Stimulated activated CD4-positive, alpha-beta T cell treated with anti-CD3 and anti-CD28 coated beads, TNF-alpha, amount 100 ng/mL, for 1 hour (primary cell): ENCODE measurements at places on chromosomes 6 and 20.

DNA sequence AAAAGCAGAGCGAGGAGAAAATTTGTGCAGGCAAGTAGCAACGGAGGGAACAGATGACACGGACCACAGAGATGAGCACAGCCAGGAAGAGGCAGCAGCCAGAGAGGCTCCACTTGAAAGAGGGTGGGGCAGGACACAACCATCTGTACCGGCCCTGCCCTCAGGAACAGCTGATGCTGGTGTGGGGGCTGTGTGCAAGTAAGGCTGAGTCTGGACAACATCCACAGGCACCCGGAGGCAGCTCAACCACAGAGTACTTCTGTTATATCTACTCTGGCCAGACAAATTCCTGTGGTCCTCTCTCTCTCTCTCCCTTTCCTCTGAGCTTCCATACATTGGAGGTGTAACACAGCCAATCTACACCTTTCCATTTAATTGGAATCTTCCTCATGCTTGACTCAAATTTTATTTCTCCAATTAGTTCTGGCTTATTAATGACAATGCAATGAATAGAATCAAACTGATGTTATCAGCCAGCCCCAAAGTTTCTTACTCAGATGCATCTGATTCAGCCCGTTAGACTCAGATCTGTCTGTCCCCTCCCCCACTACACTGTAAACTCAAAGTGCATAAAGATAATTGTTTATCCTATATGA, 24.9 kb downstream of the KIF13A start:
- DNase-seq: no peak

DNA sequence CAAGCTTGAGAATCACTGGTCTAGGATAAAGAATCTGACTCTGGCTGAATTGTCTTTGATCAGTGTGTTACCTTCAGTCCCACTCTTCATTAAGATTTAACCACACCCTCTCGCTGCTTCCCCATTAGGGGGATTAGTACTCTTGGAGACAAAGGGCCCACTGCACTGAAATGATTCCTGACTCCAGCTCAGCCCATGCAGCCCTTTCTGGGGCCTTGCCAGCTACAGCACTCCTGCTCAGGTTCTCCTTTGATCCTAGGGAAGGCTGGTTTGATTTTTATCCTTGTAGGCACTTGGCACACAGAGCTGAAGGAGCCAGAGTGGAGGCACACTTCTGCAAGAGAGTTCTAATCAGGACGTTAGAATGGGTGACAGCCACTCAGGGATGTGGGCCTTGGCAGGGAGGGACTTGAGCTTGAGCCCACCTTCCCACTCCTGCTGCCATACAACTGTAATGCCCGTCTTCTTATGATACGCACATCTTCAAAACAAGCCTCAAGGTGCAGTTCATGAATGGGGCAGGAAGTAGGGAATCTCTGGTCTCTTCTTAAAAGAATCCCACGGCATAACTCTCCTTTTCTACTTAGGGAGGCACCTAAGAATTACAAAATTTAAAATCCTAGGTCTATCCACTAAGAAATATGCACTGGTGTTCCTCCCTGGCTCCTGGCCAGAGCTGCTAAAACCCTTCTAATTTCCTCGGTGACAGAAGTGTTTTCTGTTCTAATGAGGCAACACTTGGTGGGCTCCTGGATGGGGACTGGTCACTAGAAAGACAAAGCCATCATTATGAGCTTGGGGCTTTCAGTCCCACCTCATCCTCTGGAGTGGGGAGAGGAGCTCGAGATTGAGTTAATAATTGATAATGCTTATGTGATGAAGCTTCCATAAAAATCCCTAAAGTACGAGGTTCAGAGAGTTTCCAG, 1.5 kb upstream of the SLA2 start:
- no peak for DNase-seq

GRCh38 chr6:7731294-7731693, 5.4 kb downstream of the BMP6 start:
- no peak for DNase-seq

DNA sequence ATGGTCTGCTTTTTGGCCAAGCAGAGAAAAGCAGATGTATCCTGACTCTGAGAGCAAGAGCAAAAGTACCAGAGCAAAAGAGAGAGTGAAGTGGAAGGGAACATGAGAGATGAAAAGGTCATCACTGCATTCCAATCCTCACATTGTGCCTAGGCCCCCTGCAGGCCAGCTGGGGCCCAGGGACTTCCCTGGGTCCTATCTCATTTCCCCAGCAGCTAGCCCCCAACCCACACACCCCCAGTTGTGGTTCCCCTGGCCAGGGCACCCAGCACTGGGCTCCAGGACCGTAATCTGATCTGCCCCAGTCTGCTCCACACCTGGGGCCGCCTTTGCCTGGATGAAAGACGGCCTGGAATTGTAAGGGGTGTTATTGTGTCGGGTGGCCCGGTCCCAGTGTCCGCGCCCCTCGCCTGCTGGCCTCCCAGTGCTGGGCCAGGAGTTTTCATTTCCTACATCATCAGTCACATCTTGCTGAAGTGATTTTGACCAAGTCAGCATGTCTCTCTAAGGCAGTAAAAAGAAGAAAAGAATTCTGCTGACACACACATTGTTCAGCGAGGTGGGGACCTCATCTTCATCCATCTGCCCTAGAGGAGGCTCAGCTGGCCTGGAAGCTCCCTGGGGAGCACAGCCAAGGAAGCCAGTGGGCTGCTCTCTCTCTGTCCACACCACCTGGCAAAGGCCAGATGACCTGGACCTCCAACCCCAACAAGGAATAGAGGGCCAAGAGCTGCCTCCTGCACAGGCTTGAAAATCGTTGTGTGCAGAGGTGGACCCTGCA, 4.0 kb upstream of the BMP7 start:
- DNase-seq: no peak

DNA sequence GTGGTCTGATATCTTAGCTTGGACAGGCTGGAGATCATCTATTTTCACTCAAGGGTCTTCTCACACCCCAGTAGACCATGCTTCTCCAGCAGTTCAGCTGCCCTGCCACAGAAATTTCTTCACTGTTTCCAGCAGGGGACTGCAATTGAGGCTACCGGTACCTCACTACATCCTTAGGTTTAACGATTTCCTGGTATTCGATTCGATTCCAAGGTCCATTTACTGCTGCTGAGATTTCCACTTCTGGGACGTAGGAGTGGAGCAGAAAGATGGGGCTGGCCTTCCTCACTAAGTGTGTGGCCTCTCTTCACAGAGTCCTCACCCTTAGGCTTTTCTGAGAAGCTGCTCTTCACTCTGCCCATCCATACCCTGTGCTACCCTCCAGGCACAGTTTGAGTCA, 6.2 kb downstream of the VPS16 start:
- DNase-seq: no peak

DNA sequence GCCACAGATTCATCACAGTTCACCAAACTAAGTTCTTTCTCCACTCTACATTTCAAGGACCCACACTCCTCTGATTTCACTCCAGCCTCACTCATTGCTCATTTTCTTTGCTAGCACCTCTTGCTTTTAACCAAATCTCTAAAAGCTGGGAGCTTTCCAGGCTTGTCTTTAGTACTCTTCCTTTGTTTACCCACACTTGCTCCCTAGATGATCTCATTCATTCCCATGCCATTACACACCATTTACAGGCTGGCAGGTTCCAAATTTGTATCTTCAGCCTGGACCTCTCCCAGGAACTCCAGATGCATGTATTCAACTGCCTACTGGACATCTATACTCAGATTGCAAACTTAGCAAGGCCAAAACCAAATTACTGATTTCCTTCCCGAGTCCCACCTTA, 5.3 kb upstream of the GUCA1B start:
- DNase-seq: no peak

DNA sequence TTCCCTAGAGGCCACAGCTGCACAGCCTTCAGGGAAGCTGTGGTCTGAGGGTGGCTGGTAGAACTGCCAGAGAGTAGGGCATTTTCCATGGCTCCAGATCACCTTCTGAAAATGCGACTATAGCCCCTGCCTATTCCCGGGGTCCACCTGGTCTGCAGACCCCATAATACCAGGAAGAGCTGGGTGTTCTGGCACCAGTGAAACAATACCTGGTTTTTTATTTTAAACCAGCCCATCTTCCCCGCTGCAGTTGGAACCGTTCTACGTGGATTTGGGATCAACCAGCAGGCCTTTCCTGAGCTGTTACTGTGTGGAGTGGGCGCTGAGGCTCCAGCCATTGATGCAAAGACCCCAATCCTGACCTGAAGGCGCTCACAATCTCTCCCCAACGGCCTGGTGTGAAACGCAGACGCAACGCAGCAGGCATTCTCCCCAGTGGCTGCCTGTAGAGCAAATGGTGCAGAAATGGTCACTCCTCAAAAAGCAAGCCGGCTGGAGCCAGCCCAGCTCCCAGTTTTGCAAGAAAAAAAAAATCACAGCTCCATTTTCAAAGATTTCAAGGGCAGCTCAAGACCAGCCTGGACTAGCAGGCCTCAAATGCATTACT, 11.3 kb downstream of the NPEPL1 start:
- DNase-seq: no peak

GRCh38 chr6:25441663-25442270, 162.6 kb downstream of the CARMIL1 start:
- no peak for DNase-seq

- DNase-seq: no peak
These were observed 394.2 kb downstream of the BMP2 start for GRCh38 chr20:7161690-7162089.

- DNase-seq: no peak
These were observed 254.8 kb upstream of the CHD6 start for GRCh38 chr20:41872930-41873329.

GRCh38 chr6:11668455-11668854, 110.1 kb downstream of the ADTRP start:
- no peak for DNase-seq

DNA sequence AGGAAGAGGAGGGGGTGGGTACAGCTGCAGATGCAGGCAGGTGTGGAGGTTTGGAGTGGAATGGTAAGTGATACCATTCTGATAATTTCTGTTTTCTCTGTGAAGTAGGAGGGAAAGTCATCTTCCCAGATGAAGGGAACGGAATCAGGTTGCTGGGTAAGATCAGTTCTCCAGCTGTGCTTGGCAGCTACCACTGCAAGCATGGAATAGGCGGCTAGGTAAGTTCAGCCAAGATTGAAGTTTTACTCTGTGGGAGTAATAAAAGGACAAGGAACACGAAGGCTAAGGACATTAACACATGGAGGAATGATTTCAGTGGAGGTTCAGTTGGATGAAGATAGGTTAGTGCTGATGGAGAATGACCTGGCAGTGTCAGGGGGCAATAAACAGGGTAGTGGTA, 128.3 kb downstream of the CARMIL1 start:
- no peak for DNase-seq

GRCh38 chr20:37697314-37697713, 3.5 kb downstream of the CTNNBL1 start:
- DNase-seq: no peak

DNA sequence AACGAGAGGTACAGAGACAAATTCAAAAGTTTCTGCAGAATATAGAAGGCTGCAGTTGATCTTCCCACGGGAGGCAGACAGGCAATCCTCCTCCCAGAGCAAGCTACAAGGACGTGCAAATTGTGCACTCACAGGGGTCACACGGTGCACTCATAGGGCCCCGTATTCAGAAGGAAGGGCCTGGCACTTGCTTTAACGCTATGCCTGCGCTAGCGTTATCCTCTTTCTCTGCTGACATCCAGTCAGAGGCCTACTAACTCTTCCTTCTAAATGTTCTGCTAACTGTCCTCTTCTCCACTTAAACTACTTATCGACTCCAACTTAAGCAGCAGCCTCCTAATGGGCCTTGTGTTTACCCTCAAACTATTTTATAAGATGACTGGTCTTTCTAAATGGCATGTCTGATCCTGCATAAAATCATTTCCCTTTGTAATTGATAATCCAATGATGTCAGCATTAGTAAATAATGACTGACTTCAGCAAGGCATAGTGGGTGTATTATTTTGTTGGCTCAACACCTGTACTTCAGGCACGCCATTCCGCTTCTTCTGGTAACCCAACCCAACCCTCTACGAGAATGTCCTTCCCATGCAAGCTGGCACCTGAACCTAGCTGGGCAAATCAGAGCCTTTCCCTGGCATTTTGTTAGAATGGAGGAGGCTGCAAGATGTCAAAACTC, 2.2 kb downstream of the IFNGR1 start:
- DNase-seq: no peak

- DNase-seq: no peak
These were observed 76.6 kb upstream of the TULP1 start for GRCh38 chr6:35589201-35589739.

- DNase-seq: no peak
These were observed 20.5 kb downstream of the PCK1 start for GRCh38 chr20:57581202-57582028.

- no peak for DNase-seq
These were observed 48.7 kb upstream of the CITED2 start for GRCh38 chr6:139423037-139423703.

DNA sequence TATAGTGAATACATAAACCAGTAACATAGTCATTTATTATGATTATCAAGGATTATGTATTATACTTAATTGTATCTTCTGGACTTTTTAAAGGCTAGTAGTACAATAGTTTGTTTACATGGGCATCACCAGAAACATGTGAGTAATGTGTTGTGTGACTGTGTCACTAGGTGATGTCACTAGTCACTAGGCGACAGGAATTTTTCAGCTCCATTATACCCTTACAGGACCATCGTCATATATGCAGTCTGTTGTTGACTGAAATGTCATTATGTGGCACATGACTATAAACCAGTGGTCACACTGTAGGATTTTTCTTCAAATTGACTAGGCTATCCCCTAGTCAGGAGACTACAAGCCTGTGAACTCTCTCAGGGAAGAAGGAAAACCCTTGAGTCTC, 86.5 kb upstream of the CENPW start:
- DNase-seq: no peak

- no peak for DNase-seq
These were observed 257.3 kb upstream of the SGK1 start for GRCh38 chr6:134575221-134575620.
